ENCODE measurements at places on chromosomes 5 and 9.

GRCh38 chr5:886036-886435 lies 6.6 kb downstream of the BRD9 start:
- no peak for DNase-seq

DNA sequence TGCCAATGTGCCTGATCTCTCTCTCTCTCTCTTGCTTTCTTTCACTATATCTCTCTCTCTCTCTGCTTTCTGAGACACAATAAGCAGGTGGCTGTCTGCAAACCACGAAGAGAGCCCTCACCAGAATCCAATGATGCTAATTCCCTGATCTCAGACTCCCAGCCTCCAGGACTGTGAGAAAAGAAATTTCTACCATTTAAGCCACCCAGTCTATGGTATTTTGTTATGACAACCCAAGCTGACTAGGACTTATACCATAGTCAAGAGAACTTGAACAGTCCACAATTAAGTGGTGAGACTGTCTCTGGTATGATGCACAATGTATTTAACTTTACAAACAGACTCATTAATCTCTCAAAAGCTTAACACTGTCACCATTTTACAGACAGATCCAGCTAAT lies 67.0 kb downstream of the NFIB start:
- no peak for DNase-seq

- peak; percentile 60 for DNase-seq
Measured at GRCh38 chr9:135887585-135888050, 19.7 kb downstream of the CAMSAP1 start.

DNA sequence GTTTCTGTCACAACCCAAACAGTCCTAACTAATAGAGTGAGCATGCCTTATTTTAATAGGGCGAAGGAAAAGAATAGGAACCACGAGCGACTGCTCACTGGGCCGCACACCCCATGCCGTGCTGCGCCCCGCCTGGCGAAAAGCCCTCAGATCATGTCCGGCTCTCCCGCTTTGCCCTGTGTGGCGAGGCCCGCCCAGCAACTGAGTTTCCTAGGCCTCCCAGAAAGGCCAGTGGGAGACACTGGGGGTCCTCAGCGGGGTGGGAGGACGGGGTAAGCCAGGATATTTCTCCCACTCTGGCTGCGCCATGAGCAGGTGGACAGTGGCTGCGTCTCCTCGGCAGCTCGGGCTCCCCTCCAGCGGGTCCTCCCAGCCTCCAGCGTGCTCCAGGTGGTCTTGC lies 138.0 kb downstream of the GAPVD1 start:
- no peak for DNase-seq

GRCh38 chr5:33659526-33660169 lies 218.9 kb downstream of the TARS1 start:
- DNase-seq = no peak

DNA sequence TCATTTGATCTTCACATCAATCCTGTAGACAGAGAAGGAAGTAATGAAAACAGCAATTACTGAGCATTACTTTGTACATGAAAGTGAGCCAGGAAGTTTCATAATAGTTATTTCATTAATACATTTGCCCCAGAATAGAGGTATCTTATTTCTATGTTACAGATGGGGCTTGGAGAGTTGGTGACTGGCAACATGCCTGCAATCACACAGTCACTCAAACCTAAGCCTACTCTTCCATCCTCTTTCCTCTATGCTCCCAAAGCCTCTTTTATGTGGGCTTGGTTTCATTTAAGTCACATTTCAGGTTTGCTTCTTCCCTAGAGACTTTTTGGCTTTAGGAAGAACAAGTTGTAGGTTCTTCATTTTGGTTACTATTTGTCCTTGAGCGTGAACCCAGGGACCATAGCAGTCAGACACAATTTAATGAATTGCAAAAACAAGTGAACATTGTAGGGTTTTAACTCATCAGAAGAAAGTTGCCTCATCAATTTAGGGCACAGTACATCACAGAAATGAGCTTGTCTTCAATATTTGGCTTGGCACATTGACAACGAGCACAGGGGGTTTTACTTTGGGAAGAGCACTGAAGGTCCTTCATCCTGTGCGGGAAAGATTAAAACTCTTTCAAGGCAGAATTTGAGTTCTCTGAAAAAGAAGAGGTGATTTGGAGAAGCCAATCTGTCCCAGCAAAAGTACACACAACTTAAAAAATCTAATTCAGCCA lies 381.1 kb downstream of the TMEM38B start:
- no peak for DNase-seq

- DNase-seq = peak; percentile 91
Measured at GRCh38 chr5:43019614-43020398, 20.3 kb downstream of the ANXA2R start.

GRCh38 chr5:31232273-31232888 lies 38.9 kb downstream of the CDH6 start:
- peak; percentile 24 for DNase-seq

DNA sequence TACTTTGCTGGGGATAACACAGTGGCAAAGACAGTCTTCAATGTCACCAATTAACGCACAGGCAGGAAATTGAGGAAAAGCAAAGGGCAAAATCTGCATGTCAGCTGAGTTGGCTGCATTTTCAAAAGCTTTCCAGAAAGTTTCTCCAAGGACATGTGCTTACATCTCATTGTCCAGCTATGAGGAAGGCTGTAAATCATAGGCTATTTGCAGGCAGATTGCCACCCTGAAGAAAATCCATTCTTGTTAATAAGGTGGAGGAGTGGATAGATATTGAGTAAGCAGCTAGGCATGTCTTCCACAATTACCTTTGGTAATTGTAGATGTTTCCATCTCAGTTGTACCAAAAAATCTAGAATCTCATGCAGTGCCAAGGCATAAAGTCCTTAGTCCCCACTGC lies 278.0 kb upstream of the NUDT12 start:
- DNase-seq = no peak

DNA sequence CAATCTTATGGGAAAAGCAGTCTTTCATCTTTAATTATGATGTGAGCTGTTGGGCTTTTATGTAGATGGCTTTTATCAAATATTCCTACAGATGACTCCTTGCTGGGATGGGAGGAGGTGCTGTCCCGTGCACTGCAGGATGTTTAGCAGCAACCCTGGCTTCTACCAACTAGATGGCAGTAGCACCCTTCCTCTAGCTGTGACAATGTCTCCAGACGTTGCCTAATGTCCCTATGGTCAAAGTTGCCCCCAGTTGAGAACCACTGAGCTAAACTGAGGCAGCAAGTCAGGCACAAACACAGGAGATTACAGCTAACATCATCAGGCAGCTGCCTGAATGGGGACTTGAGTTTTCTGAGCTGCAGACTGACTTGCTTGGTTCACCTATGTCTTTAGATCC lies 401.9 kb upstream of the PDE4D start:
- peak; percentile 29 for DNase-seq

All from AML-193 (cell line).